ENCODE measurements at places on chromosomes 3 and 15.

- DNase-seq: no peak
Measured at GRCh38 chr3:148971401-148972163, 19.8 kb upstream of the GYG1 start.

GRCh38 chr3:142276781-142277180 is 51.4 kb upstream of the GK5 start:
- DNase-seq: no peak

DNA sequence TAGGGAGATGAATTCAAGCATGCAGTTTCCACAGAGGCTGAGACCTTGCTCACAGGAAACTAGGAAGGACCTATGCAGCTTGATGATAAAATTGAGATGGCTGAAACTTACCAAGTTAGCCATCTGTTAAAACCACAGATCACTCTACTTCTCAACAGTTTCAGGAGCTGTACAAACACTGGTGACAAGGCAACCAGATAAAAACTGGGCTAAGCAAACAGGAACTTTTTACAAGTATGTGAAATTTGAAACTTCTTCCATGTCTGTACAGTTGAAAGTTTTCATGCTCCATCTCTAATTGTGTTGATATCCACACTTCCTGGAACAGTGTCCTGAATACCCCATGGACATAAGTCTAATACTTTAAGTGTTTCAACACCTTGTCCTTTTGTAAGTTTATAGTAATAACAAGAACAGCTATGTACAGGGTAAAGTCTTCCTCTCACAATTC is 78.2 kb downstream of the FAIM start:
- DNase-seq: no peak

DNA sequence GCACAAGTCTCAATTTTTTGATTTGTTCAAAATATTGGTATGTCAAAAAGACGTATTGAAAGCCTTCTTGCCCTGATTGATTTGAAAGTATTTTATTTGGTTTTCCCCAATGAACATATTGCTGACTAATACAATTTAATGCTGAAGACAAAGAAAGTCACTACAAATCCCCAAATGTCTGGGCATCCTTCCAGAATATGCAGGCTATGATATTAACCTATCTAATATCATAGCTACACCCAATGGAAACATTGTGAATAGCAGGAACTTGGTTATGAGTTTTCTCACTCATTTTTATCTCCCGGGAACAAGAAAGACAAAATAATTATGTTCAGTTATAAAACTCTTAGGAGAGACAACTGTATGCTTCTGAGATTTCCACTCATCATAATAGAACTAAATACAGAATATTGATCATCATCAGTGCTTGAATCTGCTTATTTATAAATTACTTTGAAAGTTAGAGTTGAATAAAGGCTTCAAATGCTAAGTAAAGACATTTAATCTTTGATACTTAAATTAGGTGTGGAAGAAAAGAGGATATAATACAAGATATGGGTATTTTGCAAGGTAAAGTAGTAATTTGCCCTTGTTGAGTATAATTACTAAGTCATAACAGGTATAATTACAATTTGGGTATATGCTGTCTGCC is 483.9 kb downstream of the RBMS3 start:
- DNase-seq: no peak

- DNase-seq: no peak
Measured at GRCh38 chr15:41819455-41820050, 8.3 kb upstream of the JMJD7 start.

DNA sequence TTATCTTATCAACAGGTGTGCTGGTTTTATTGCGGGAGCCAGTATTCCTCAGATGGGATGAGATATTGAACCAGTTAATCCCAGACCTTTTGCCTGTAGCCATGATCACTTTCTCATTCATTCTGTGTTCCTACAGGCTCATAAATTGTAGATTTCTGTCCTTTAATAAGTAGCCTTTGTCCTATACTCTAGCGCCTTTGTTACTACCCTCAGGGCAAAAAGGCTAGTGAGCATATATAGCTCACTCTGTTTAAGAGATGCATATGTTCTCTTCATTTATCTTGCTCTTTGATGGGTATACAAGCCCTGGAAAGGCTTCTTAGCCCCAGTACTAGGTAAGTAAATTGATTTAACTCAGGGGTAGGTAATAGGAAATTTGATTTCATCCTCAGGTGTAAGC is 95.1 kb downstream of the OXSM start:
- DNase-seq: no peak

- no peak for DNase-seq
Measured at GRCh38 chr3:13549623-13550422, 898 bp downstream of the FBLN2 start.

GRCh38 chr3:72317491-72317890 is 530.8 kb downstream of the SHQ1 start:
- DNase-seq: no peak

DNA sequence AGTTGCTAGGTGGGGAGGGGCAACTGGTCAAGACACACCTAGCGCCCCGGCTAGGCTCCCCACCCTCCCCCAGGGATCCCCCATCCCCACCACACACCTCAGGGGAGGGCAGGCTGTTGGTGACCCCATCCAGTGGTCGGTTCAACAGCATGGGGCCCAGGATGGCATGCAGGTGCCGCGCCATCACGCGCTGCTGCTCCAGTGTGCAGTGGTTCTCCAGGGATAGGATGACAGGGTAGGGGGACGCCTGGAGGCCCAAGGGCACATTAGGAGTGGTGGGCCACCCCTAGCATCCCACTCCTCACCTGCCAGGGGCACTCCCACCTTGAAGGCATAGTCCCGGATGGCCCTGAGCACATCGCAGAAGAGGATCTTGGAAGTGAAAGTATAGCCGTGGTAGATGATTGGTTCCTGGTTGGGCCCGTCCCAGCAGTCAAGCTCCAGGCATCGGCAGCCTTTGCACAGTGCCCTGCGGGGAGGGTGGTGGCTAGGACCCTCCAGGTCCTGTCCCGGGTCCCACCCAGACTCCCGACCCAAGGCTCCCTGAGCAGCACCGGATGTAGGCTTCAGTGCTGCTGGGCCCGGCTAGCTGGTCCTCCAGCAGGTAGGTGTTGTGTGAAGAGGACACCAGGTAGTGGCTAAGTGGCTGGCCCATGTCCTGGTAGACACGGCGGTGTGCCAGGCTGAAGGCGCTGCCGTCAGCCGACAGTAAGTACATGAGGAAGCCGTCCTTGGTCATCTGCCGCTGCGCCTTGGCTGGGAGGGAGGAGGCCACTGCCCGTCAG is 19.4 kb downstream of the VILL start:
- DNase-seq: no peak

- DNase-seq: no peak
Measured at GRCh38 chr3:155488671-155489070, 195.2 kb upstream of the STRIT1 start.

DNA sequence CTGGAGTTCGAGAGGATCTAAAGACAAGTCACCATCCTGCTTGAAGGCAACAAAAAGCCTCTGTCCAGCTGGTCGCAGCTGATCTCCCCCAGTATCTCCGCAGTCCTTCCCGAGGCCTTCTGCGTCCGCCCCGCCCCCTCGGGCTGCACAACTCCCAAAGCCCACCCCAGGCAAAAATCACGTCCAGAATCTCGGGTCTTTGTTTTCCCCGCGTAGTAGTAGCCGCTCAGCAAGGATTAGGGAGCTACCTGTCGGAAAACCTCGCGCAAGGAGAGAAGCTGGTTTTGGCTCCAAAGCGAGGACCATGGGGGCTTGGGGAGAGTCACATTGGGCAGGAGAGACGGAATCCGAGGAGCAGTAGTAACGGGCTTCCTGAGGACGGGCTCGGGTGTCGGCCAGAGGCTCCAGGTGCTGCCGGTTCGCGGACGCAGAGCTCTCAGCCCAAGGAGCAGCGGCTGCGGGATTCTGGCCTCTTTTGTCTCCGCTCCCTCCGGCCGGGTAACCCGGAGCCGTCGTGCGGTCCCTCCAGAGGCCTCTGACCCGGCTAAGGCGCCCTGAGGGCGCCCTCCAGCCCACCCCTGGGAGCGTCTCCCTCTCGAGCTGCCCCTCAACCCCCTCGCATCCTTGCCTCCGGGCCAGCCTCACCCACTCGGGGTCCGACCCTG is 401 bp downstream of the ZSCAN29 start:
- DNase-seq: no peak

GRCh38 chr3:171323938-171324536 is 136.2 kb downstream of the TNIK start:
- DNase-seq: no peak

GRCh38 chr3:160150525-160150924 is 74.7 kb upstream of the C3orf80 start:
- DNase-seq: no peak

- DNase-seq: no peak
Measured at GRCh38 chr3:126947429-126947828, 35.5 kb upstream of the PLXNA1 start.

DNA sequence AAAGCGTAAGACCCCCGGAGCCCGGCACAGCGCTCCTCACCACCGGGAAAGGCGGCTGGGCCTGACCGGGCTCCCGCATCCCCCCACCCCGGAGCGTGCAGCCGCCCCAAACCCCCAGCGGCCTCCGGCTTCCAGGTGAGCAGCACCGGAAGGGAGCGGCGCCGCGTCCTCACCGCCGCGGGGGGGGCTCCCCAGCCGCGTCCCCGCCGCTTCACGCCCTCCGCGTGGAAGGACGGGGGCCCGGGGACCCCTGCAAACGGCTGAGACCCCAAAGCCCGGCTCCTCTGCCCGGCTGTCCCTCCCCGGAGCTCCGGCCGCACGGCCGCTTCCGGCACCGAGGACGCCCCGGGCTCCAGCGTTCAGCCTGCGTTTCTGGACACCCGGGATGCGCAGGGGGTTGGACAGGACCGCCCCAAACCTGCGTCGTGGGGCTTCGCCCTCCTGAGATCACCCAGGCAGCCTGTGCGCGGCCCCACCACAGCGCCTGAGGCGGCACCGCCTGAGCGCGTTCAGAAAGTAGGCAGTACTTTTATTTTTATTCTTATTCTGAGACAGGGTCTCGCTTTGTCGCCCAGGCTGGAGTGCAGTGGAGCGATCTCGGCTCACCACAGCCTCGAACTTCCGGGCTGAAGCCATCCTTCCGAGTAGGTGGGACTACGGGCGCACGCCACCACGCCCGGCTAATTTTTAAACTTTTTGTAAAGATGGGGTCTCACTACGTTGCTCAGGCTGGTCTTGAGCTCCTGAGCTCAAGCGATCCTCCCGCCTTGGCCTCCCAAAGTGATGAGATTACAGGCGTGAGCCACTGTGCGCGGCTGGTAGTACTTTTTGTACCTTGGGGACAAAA is 51.6 kb upstream of the BLM start:
- no peak for DNase-seq

GRCh38 chr3:43855674-43856299 is 165.0 kb downstream of the ABHD5 start:
- DNase-seq: no peak

- no peak for DNase-seq
Measured at GRCh38 chr15:66503780-66504562, 684 bp downstream of the RPL4 start.

- DNase-seq: no peak
Measured at GRCh38 chr3:43522727-43523362, 99.0 kb downstream of the ANO10 start.

DNA sequence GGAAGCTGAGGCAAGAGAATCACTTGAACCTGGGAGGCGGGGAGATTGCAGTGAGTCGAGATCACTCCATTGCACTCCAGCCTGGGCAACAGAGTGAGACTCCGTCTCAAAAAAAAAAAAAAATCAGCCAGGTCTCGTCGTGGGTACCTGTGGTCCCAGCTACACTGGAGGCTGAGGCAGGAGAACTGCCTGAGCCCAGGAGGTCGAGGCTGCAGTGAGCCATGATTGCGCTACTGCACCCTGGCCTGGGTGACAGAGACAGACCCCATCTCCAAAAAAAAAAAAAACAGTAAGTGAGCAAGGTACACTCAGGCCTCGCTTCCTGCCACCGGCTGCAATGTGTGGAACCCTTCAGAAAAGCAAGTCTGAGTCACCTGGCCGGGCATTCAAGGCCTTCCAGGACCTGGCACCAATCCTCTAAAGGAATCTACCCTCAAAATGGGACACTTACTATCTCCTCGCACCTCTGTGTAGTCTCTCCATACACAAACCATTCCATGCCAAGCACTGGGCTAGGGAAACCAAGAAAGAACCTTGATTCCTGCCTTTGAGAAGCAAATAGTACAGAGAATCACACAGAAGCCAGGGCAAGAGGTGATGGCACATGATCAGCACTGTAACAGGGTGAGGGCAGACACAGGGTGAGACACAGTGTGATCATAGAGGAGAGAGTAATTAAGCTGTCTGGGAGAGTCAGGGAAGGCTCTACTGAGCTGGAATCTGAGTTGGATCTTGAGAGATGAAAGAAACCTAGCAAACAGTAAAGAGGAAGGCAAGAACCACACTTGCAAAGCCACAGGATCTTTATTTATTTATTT is 9.7 kb downstream of the SCAMP2 start:
- DNase-seq: no peak

GRCh38 chr15:77021803-77022381 is 27.0 kb downstream of the PSTPIP1 start:
- DNase-seq: peak; percentile 26

DNA sequence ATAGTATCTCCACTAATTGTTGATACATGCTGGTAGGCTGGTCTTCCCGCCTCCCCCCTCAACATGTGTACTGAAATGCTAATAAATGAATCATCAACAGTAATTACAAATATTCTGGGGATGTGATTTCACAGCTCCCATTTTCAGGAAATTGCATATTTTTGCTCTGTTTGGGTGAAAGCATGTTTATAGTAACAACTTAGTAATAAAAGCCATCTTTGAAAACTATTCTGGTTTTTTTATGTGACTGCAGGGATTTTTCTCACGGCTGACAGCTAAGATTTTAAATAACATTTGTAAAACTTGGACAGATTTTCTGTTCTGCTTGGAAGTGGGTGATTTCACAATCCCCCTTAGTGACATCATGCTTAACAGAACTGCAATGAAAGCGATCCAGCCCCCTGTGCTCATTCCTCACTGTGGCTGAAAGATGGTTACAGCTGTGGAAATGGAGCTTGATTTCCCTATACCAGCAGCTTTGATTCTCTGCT is 25.6 kb upstream of the FAM174B start:
- DNase-seq: no peak

GRCh38 chr3:194312186-194312742 is 38.9 kb downstream of the CPN2 start:
- no peak for DNase-seq

DNA sequence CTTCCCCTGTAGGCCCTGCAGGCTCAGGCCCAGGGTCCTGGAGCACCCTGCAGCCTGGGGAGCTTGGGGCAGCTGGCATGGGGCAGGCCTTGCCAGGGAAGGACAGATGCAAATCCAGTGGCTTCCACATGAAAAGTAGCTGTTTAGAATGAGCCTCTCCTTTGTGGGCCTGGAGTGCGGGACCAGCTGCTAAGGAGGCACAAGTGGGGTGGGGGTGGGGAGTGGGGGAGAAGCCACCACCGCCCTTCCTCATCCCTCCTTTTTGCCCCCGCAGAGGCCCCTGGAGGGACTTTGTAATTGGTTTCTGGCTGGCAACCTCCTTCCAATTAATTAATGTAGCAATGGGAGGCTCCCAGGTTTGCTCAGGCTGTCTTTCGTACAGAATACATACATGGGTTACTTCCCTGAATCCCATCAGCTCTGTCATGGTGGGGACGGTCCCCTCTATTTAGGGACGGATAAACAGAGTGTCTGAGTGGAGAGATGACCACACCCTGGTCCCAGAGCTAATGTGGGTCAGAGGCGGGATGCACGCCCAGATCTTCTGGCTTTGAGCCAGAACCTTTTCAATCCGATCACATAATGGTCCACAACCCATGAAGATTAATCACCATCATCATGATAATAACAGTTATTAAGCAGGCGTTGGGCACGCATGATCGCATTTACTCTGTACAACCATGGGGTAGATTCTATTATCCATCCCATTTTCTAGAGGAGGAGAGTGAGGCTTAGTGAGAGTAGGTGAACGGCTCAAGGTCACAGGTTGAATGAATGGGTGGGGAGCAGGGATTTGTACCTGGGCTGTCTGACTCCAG is 6.2 kb downstream of the CORO2B start:
- DNase-seq: no peak
